ENCODE measurements at places on chromosomes 2 and 18.
A peak's percentile ranks its signal among the peaks of the same experiment; 100 is the strongest.

GRCh38 chr2:24920098-24920808 is at the start of gene ADCY3:
ADCY3 (minus strand) TSS chr2:24920237; CDS start chr2:24918987, 1,250 bp downstream.
- DNase-seq = peak; percentile 70

DNA sequence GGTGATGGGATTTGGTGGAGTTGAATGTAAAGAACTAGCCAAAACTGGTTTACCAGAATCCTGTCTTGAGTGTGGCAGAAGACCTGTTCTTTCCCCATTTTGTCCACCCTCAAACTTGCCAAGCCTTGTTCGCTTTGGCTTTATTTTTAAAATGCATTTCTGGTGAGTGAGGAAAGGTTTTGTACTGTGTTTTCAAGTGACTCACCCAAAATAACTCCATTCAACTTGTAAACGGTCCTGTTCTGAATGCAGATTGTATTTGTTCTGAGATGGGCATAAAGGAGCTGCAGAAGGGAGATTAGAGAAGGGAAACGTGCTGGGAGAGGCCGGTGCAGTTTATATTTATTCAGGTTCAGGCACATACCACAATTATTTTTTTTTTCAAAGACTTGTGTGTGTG is 5.3 kb upstream of the ITPRID2 start:
- DNase-seq = no peak

- no peak for DNase-seq
Measured at GRCh38 chr18:53817976-53818950, 406.2 kb downstream of the MBD2 start.

- no peak for DNase-seq
Measured at GRCh38 chr2:180494286-180494685, 486.1 kb upstream of the UBE2E3 start.

DNA sequence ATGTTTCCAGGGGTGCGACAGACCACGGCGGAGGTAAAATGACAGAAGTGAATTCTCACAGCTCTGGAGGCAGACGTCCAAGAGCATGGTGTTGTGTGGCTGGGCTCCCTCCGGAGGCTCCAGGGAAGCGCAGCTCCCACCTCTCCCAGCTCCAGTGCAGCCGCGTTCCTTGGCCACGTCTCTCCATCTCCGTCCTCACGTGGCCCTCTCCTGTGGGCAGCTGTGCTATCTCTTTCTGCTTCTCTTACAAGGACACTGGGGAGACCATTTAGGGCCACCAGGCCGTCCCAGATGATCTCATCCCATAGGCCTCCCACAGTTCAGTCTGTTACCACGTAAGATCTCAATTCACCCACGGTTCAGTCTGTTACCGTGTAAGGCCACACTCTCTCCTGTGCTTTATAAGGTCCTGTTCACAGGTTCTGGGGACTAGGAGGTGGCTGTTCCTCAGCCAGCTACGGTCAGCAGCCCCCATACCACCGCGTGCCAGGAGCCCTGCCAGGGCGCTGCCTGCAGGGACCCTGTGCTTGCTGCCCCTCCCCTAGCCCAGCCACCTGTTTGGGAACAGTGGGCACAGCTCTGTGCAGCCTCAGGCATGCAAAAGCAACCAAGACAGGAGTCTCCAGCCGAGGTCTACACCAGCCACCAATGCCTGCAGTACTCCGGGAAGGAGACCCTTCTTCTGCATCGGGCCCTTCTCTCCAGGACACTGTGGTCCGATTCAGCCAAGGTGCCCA is 2.9 kb upstream of the MAB21L4 start:
- no peak for DNase-seq

DNA sequence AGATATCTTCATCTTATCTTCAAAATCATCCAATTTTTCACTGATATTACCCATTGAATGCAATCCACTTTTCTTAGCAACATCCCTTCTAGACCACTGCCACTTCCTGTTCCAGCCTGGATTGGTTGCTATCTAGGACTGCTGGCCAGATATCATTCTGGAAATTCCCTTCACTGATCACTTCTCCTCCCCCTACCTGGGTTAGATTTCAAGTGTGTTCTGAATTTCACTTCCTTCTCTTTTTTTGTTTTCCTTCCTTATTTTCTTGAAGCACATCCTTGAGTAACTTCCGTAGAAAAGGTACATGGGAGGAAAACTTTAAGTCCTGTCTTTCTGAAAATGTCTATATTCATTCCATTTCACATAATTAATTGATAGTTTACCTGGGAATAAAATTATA is 82.0 kb upstream of the IL1R2 start:
- DNase-seq = no peak

DNA sequence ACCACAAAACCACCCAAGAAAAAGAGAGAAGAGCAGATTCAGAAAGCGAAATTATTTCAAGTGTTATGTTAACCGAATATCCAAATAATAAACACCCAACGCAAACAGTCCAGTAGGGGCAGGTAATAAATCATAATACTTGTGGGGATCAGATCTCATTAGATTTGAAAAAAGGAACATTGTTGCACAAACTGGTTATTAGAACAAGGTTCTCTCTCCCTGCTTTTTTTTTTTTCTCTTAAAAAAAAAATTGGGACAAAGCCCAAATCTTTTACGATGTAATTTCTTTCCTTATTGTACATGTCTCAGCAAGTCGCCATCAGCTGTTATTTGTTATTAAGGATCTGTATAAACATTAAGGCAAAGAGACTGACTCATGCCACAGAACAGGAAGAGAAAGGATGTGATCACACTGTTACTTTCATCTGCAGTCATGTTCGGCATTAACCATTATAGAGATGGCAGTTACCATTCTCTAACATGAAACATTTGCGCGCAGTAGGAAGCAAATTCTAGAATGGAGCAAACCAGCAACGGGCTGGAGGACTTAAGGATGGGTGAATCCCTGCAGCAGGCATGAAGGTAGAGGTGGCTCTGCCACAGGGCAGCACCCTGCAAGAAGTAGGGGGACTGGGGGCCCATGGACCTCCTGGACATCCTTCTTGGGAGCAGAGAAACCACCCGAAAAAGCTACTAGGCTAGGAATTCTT is 42.0 kb downstream of the EPHA4 start:
- DNase-seq = no peak

DNA sequence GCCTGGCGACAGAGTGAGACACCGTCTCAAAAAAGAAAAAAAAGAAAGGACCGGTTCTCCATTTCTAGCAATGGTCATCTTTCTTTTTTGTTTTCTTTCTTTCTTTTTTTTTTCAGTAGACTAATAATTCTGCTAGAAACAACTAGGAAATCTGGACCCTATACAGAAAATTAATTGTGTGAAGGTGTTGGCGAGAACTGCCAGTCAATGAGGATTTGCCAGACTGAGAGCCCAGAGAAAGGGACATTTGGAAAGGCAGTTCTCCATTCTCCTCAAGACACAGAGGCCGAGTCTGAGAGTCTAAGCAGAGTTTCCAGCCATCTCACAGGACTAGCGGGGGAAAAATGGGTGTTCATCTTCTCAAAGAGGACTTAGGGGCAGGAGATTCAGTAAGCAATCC is 123.6 kb upstream of the GPC1 start:
- no peak for DNase-seq

DNA sequence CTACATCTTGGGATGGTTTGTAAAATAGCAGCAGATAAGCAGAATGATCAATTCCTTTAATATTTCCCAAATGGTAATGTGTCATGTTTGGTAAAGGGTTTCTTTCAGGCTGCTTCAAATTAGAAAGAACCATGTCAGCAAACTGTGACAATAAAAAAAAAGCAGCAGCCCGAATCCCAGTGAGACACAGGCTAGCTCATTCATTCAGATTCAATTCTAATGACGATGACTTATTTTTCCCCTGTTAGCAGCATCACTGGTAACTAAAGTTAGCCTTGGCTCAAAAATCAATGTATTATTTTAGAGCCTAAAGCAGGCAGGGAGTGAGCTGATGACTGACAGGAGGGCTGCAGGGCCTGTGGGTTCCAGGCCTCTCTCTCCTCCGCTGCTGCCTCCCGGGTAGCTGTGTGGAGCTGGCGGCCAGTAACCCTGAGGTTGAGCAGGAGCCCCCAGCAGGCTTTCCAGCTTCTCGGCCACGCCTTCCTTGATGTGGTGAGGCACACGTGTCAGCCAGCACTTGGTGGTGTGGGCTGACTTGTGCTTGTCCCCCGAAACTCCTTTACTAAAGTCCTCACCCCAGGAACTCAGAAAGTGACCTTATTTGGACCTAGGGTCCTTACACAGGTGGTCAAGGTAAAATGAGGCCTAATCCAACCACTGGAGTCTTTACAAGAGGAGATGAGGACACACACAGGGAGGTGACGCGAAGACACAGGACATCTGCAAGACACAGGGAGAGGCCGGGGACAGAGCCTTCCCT is 120.5 kb upstream of the HS6ST1 start:
- DNase-seq = no peak

DNA sequence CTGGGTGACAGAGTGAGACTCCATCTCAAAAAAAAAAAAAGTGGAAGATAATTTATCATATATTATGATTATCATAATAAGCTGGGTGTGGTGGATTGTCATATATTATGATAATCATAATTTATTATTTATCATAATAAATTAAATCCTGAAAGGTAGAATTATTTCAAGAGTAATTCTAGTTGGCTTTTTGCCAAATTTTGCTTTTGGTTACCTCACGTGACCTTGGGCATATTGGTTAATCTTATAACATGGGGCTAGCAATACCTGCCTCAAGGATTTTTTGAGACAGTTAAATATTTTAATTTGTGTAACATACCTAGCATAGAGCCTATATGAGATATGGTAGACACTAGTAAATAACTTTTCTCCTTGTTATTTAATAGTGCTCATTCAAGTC is 111.3 kb upstream of the TTC27 start:
- no peak for DNase-seq

Measured in activated naive CD4-positive, alpha-beta T cell treated with Interleukin-2 at 50 U/mL for 16 hours (primary cell).